ENCODE measurements at places on chromosomes 1 and 21. TPM values are rescaled to one million over a fixed set of nuclear protein-coding genes. Genes with fewer than 3 reads are reported as not detected.

FCMR gene
- total RNA-seq = 0.13 TPM

TRABD2B gene
- 0.59 TPM for total RNA-seq

OR2T3 gene
- total RNA-seq = not detected

NGF gene
- 8.8 TPM for total RNA-seq

PLEKHN1 gene
- 0.66 TPM for total RNA-seq

PLPPR4 gene
- 46.9 TPM for total RNA-seq

MRAP gene
- 0.13 TPM for total RNA-seq
